ENCODE measurements at places on chromosomes 5 and 9. TPM values are rescaled to one million over a fixed set of nuclear protein-coding genes. Genes with fewer than 3 reads are reported as not detected.

- DNase-seq = peak; percentile 76
Measured at GRCh38 chr9:125747053-125747764, at the start of gene PBX3. PBX3 (plus strand) TSS chr9:125747373.

GRCh38 chr9:125529107-125529506 lies 177.9 kb downstream of the MAPKAP1 start:
- DNase-seq = no peak

DNA sequence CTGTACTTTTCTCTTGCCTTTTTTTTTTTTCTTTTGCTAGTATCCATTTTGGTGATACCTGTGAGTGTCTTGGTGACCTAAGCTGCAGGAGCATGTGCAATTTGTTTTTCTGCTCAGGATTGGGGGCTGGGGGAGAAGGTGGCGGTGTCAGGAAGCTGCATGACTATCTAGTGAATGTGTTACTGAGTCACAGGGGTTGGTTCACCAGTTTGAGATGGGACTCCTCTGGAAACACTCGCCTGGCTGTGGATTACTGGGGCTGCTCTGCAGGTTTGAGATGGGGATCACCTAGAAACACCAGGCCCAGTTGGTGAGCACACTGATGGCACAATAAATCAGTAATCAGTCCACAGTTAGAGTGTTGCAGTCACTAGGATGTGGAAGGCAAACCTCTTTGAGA lies 447.9 kb downstream of the SPATA31D1 start:
- DNase-seq = no peak

Gene FAM151B
- total RNA-seq = 1.1 TPM

DNA sequence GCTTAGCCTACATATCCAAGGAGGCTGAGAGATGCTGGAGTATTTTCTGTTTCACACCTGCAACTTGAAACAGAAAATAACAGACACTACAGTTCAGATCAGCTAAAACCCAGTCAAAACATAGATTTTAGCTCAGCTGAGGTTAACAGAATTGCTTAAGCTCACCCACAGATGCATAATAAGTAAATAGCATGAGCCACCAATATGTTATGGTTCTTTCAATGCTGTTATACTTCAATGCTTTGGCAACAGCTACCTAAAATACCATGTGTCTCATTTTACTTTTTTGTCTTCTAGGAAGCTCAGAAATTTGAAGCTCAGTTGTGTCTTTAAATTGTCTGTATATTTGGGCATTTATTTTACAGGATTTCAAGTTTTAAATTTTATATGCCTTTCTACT lies 35.8 kb upstream of the OR13F1 start:
- no peak for DNase-seq

Gene LOX
- 3.5 TPM for total RNA-seq

All from Peyer's patch (tissue), 4 donors.